ENCODE measurements at places on chromosomes 7 and 10. TPM values are rescaled to one million over a fixed set of nuclear protein-coding genes. Genes with fewer than 3 reads are reported as not detected.

AKR1C8 gene
- total RNA-seq = not detected

HTR5A gene
- total RNA-seq = not detected

DNA sequence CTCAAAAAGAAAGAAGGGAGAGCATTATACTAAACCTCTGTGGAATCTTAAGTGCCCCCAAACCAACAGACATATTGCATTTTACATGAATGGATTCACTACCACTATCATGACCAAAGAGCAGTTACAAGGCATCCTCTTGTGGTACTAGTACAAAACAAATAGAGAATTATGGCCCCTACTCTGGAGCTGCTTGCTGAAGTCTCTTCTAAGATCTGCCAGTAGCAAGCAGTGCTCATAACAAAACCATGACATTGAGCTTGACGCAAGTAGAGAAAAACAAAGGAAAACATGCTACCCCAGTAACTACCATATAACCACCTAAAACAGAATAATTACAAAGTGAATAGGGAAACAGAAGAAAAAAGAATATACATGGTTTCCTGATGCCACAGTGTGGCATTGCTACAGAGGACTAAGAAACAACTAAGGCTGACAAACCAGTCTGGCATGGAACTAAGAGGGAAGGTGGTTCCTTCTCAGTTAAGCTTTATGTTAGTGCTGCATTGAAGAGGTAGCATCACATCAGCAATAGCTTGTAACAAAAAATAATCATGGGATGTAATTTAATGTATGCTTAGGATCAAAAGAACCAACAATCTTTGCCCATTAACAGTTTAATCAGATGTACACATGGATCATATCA, 150.2 kb upstream of the AGR3 start:
- H3K4me3 ChIP-seq = no peak overlapping the region
- H3K36me3 ChIP-seq = no peaks in the 10 kb centered on the region

GRCh38 chr10:77550378-77550777, 87.2 kb downstream of the KCNMA1 start:
- H3K36me3 ChIP-seq = no peaks in the 10 kb centered on the region
- H3K4me3 ChIP-seq = no peak overlapping the region
- no peak for DNase-seq
- no peak overlapping the region for H3K27ac ChIP-seq
- peaks cover 8% of the 10 kb centered on the region for H3K4me1 ChIP-seq
- H3K27me3 ChIP-seq = no peaks in the 10 kb centered on the region

DNA sequence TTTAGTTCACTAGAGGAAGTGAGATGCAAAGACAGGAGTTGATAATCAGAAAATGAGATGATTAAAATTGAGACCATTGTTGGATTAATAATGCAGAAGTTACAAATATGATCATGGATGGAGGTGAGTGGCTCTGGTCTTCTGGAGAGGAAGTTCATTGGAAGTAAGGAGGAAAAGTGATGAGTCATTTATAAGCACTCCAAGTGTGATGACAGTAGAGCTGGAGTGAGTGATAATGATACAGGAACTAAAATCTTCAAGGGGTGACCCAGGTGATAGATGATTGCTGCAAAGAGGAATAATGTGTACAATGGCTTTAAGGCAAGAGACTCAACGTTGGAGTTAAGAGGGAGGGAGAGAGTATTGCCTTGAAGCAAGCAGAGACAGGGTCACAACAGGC, 20.7 kb downstream of the ZNF32 start:
- no peaks in the 10 kb centered on the region for H3K4me1 ChIP-seq
- H3K36me3 ChIP-seq = no peaks in the 10 kb centered on the region
- no peak overlapping the region for H3K27ac ChIP-seq
- H3K27me3 ChIP-seq = no peaks in the 10 kb centered on the region
- DNase-seq = no peak

DNA sequence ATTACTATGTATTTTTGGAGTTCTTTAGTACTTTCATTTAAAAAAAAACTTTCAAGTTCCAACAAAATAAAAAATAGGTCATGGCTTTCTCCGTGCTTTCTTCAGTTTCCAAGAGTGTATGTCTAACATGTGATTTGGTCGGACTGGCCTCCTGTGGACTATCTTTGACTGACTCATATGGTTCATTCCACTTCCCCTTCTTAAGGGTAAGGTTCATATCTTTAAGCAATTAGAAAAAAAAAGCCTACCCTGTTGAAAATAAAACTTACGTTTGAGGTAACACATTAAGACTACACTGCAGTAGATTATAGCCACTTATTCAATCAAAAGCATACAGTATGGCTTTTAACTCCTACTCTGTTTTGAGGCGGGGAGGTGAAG, 112.8 kb upstream of the AHR start:
- H3K36me3 ChIP-seq = no peaks in the 10 kb centered on the region
- no peaks in the 10 kb centered on the region for H3K4me1 ChIP-seq
- no peaks in the 10 kb centered on the region for H3K27me3 ChIP-seq
- H3K4me3 ChIP-seq = no peak overlapping the region
- no peak for DNase-seq
